DMS 273 treated with DMSO at 0.1 percent for 48 hours (cell line): ENCODE measurements at places on chromosomes 13 and 19.

DNA sequence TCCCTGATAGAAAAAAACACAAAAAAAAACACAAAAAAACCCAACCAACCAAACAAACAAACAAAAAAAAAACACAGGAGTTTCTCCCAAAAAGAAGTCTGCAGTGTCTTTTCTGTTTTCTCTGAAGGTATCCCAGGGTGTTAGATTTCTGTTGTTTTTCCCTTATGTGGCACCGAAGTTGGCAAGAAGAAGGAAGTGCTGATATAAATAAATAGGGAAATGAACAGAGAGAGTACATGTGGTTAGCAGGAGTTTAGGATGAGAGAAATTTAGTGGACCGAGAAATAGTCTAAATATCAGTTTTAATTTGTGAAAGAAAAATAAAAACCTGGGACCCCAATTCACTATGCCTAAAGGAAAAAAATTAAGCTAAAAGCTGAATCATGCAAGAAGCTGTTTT lies 287.0 kb upstream of the SGCG start:
- DNase-seq = no peak

DNA sequence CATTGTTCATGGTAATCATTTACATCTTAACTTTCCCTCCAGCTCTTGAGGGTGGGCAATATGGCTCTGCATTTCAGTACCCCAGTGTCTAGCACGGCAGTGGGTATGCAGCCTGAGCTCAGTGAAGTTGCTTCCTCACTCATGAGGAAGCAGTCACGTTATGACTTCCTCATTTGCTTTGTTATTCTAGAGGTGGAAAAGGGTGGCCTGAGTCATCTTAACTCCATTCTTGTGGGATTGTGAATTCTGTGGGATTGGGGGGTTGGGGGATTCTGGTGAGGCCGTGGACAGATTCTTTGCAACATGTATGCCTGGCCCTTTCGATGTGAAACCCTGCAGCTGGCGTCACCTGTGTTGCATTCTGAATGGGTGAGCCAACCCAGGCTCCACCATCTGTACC lies 406.7 kb upstream of the ZNF507 start:
- no peak for DNase-seq

- DNase-seq = peak; percentile 94
Measured at GRCh38 chr19:47507012-47507411, 7.9 kb downstream of the NAPA start.

DNA sequence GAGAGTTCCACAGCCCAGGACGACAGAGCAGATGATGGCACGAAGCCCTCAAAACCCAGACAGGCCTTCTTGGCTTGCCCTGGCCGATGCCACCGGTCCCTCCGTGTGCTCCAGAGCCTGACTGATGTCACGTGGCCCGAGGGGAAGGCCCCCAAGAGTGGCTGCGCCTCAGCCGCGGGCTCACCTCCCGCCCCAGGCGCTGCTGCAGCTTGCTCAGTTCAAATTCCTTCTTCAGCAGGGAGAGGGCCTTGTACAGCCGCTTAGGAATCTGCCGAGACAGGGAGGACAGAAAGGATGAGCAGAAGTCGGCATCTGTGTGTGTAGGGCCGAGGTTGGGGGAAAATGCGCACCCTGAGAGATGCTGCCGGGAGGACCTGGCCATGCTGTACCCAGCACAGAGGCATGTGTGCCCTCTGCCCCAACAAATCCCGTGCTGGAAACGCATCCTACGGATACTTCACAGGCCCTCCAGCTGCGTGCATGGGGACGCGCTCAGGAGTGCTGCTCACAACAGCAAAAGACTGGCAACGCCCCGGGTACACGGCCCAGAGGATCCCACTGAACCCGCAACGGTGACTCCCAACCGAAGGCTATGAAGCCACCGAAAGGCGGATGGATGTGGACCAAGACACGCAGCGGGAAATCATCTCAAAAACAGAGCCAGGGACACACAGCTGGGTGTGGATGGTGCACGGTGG lies 12.9 kb downstream of the LONP1 start:
- no peak for DNase-seq

- DNase-seq = no peak
Measured at GRCh38 chr19:46368116-46368515, 21.2 kb downstream of the PPP5C start.

- no peak for DNase-seq
Measured at GRCh38 chr13:75825594-75825993, 189.5 kb downstream of the LMO7 start.

GRCh38 chr13:42466609-42467008 lies 107.3 kb upstream of the TNFSF11 start:
- no peak for DNase-seq

DNA sequence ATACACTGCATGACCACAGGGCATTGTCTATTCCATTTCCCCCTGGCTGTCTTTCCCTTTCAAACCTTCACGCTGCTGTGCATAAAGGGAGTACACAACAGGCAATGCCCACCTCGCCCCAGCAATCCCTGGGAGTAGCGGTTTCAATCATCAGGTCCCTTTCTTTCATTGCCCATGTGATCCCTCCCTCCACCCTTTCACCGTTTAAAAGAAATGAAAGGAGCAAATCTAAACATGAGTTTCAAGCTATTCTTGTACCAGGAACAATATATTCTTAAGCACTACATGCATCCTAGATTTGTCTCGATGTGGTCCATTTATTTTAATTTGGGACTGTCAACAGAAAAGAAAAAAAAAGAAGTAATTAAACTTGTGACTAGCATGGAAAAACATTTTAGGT lies 123.4 kb upstream of the ARGLU1 start:
- no peak for DNase-seq

- no peak for DNase-seq
Measured at GRCh38 chr19:36265856-36266374, 51.0 kb downstream of the ZNF146 start.

DNA sequence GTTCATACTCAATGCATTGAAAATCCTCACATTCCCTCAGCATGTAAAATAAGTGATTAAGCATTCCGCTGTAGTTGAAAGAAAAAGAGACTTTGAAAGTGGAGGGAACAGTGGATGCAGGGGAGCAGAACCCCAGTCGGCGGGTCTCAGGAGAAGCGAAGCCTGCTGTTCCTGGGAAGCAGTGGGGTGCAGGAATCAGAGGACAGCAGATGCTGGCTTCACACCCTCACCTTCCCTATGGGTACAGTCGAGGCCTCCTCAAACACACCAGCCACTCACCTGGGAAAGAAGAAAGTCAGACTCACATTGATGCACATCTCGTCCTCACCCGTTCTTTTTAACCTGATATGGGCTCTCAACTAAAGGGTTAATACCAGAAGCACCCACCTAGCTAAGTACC lies 38.2 kb downstream of the COL4A2 start:
- DNase-seq = no peak

DNA sequence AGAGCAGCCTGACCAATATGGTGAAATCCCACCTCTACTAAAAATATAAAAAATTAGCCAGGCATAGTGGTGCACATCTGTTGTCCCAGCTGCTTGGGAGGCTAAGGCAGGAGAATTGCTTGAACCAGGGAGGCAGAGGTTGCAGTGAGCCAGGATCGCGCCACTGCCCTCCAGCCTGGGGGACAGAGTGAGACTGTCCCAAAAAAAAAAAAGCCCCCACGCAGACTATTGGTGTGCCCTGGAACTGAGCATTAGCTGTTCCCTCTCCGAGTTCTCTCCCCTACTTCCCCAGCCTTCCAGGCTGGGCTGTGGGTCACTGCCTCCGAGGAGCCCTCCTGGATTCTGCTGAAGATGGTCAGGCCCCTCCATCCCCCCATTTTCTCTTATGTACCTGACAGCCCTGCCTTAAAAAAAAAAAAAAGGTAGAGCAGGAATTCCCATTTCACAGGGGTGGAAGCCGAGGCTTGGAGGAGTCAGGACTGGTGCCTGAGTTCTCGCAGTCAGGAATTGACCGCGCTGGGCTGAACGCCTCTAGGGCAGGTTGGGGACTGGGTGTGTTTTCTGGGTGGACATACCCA lies 1.9 kb downstream of the ADAT3 start:
- DNase-seq = no peak

DNA sequence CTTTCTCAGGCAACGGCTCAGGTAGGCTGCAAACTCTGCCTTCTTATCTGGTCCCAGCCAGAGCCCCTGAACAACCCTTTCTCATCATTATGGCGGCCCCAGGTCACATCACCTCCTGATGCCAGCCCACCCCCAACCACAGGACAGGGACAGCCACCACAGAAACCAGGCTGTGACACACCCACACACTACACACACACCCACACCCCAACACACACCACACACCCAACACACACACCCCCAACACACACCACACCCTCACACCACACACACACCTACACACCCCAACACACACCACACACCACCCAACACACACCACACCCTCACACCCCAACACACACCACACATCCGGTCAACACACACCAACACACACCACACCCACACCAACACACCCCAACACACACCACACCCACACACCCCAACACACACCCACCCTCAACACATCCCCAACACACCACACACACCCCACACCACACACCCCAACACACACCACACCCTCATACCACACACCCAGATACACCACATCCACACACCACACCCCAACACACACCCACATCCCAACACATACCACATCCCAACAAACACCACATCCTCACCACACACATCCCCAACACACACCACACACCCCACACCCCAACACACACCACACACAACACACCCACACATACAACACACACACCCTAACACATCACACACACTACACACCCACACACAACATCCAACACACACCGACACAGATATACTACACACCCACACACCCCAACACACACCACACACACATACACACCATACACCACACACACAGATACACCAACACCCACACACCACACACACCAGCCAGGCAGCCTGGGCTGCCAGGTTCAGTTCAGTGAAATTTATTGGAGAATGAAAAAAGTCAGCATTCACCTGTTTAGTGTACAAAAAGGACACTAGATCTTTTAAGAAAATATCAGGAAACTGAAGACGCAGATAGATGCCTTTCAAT lies 4.2 kb upstream of the ISYNA1 start:
- no peak for DNase-seq

GRCh38 chr13:26680572-26680971 lies 80.0 kb downstream of the GPR12 start:
- no peak for DNase-seq
